ENCODE measurements at places on chromosomes 2 and 18.

- DNase-seq = no peak
These were observed 22.2 kb downstream of the DSC2 start for GRCh38 chr18:31079973-31080372.

GRCh38 chr2:140801311-140801710, 1329.5 kb downstream of the LRP1B start:
- DNase-seq = no peak

GRCh38 chr2:21277068-21278056, 153.6 kb downstream of the TDRD15 start:
- no peak for DNase-seq

DNA sequence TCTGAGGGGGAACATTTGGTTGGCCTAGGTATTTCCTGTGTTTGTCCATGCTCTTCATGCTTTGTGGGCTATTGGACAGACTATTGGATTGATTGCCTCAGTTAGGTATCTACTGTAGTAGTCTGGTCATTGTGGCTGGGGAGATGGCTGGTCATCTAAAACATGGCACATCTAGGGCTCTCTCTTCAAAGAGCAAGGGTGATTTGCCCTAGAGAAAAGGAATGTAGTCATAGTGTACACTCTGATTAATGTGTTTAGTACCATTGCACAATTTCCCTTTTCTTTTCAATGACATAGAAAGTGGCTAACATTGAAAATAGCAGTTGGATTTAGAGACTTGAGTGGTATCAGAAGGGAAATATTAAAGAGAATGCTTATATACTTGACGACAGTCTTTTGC, 114.3 kb downstream of the LCLAT1 start:
- DNase-seq = no peak

- DNase-seq = no peak
These were observed 6.5 kb upstream of the ZAP70 start for GRCh38 chr2:97706708-97707345.

DNA sequence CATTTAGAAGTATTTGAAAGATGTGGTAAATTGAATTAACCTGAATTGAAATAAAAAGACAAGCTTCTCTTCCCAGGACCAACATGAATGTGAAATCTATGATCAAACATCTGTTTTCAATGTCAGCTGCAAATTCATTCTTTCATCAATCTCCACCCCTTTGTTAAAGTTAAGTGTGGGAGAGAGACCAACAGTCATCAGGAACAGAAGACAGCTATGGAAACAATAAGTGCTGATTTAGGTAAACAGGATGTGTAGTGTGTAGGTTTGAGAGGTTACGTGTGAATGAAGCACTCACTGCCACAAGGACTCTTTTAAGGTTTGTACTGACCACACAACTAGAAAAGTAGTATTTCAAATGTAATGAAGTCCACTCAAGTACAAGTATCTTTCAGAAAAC, 1659.8 kb upstream of the CELF4 start:
- no peak for DNase-seq

GRCh38 chr2:222792001-222792611, 68.7 kb upstream of the ACSL3 start:
- no peak for DNase-seq

DNA sequence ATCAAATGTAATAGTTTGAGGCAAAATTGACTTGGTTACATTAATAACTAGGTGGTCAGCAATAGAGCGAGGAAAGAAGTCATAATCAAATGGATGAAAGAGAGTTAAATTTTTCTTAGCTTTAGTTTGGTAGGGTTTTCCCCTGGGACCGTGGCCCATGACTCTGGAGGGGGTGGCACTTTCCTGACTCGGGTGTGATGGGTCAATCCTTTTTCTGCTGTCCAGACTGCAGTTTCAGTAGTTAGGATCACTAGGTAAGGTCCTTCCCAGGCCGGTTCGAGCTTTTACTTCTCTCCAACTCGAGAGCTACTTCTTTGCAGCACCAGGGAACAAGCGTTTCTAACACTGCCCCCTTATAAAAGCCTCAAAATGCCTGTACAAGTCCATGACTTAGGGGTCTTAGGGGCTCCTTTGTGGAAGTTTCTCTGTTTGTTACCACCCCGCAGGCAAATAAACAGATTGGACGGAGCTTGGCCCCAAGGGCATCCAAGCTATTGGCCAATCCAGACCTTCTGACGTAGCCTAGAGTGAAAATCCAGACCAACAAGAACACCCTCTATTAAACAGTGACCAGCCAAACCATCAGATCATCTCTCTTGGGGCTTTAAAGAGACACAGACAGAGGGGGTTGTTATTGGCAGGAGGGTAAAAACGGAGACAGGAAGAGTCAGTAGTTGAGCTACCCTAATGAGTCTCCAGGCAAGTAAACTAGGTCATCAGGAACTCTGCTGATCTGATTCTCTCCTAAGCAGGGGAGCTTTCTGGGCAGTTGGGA, 9.4 kb upstream of the CEP68 start:
- no peak for DNase-seq

GRCh38 chr2:180607514-180608049, 372.8 kb upstream of the UBE2E3 start:
- no peak for DNase-seq

GRCh38 chr2:240611601-240612210, 13.6 kb upstream of the GPR35 start:
- no peak for DNase-seq

DNA sequence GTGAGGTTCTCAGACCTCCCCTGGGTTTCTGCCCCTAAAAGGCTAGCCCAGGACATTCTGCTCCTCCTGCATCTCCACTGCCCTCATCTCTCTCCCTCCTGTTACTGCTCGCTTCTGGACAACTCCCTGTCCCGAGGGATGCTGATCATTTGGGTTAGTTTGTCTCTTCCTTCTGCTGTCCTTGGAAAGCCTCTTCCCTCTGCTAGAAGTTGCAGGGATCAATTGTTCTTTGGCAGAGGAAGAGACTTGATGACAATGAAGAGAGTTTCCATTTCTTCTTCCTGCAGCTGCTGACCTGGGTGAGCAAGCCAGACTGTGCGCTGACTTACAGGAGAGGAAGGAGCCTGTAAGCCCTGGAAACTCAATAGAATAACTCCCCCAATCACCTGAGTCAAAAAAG, 68.9 kb downstream of the RDH14 start:
- DNase-seq = no peak

- DNase-seq = no peak
These were observed 679 bp upstream of the WDR75 start for GRCh38 chr2:189440644-189440946.

DNA sequence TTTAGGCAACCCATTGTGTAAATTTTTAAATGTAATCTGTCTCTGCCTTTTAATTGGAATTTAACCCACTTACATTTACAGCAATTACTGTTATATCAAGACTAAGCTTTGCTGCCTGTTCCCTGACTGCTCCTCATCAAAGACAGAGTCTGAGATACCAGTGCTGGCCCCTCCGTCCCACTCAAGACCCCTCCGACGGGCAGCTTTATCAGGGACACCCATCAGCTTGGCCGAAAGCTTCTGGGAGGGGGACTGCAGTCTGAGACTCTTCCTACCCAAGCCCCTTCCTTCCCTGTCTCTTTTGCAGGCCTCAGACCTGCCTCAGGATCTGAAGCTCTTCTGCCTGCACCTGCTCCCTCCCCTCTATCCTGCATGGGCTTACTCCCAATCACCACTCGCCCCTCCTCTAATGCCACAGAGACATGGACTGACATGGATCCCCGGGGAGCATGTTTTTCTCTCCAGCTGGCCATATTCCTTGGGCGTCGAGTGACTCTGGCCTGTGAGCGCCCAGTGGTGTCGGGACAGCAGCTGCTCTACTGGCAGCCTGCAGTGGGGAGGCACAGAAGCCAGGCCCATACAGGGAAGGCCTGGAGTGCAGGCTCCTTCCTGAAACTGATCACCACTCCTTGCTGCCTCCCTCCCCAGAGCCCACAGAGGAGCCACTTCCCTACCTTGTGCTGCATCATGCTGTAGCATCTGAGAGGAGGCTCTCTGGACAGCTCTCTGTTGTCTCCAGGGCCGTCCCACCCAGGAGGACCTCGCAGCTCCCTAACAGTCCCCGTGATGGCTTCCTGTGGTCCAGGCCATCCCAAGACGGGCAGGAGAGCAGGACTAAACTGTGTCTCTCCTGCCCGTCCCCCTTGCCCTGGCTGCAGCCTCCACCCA, 3.7 kb upstream of the KIF1A start:
- no peak for DNase-seq

DNA sequence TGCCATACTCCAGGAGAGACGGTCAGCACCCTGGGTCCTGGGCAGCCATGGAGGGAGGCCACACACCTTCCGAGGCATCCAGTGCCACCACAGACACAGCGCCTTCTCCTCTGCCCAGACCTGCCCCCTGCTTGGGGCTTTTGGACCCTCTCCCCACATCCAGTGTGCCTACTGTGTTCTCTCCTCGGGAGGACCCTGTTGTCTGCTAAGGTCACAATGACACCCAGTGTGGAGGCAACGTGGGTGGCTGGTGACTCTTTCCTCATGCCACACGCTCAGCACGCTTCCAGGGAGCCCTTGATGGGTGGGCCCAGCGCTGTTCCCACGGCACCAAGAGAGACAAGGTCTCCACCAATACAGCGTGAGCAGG, 251.9 kb downstream of the EIPR1 start:
- DNase-seq = no peak

DNA sequence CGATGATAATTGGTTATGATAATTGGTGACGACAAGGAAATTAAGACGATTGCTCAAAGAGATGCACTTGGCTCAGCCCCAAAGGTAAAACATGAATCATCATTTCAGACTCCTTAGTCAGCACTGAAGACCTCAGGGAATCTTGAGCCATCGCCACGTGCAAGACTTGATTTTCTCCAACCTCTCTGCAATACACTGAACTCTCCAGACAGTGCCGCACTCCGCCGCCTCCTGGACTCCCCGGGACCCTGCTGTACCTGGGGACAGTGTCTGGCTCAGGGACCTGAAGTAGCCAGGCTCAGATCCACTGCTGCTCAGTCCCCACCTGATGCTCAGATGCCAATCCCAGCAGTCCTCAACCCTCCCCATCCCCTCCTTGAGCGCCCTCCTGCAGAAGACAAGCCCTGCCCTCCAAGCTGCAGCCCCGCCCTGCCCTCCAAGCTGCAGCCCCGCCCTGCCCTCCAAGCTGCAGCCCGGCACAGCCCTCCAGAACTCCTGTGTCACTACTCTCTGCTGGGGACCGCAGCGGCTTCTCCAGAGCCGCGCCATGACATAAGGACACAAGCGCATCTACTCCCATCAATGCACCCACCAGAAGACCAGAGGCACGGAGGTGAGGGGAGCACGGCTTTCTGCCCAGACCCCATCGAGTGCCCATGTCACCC, 1.1 kb downstream of the TMEM18 start:
- peak; percentile 69 for DNase-seq

GRCh38 chr2:200620606-200621390, 35.0 kb downstream of the AOX1 start:
- no peak for DNase-seq

- DNase-seq = no peak
These were observed 86.0 kb downstream of the CAPN13 start for GRCh38 chr2:30721241-30721640.

DNA sequence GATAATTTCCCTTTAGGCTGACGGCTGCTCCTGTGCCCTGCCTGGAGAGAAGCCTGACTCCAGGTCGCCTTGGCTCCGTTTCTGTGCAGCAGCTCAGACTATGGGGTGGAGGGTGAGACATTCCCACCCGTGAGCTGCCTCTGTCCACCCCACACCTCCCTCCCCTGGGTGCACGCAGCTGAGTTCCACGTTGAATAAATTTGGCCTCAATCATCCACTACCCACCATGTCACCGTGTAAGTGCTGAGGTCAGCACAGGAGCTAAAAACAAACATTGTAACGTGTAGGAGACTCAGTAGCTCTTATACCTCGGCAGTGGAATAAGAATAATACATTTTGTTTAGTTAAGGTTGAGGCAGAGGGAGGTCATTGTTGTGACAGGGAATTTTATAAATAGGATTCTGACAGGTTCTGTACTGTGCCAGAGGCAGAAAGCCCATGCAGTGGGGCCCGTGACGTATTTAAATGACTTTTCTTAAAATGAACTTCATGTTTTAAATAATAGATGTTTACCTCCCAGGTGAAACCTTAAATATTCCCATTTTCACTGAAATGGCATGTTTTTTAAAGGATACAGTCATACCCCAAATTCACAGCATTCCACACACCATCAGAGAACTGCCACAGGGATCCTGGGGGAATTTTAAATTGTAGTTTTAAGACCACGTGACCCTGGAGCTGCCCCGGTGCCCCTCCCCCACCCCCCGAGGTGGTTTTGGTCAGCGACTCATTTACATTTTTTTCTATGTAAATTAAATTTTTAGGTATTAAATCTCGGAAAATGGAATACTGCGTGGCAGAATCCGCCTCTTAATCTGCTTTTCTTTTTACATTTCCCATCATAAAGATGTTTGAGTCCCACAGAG, 50.2 kb downstream of the NFATC1 start:
- DNase-seq = no peak

DNA sequence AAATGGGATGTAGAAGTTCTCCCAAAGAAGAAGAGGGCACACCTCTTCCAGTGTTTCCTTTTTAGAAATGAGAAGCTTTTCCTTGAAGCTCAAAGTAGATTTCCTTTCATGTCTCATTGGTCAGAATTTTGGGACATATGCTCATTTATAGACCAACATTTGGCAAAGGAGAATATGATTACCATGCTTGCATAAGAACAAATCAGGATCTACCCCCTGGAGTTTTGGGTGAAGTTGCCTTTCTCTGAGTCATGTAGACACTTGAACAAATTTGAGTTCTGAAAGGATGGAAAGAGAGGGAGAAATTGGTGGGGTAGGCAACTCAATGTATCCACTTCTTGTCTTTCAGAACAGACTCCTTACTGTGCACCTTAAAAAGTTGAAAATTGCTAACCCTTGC, 409.0 kb downstream of the SLC4A3 start:
- DNase-seq = no peak

- no peak for DNase-seq
These were observed 50.8 kb downstream of the TRABD2A start for GRCh38 chr2:84830095-84830494.

DNA sequence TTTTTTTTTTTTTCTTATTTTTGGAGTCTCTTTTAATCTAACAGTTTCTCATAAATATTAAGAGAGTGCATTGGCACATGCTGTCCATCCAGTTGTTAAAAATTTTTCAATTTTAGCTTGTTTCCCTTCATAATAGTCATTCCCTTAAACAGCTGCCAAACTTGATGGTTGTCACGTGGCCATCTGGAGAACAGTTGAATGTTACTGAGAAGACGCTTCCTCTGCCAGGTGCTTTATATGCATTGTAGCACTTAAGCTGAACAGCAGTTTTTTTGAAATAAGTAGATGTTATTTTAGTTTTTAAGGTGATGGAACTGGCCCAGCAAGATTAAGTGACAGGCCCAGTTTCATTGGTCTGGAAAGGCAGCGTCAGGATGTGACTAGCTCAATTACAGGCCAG, 3.3 kb downstream of the SMARCAL1 start:
- DNase-seq = no peak

- DNase-seq = no peak
These were observed 142.0 kb upstream of the MMADHC start for GRCh38 chr2:149729586-149729985.

- no peak for DNase-seq
These were observed 240.2 kb downstream of the FSIP2 start for GRCh38 chr2:185978634-185979407.

- no peak for DNase-seq
These were observed 4.8 kb upstream of the TTC39C start for GRCh38 chr18:24009651-24010333.

GRCh38 chr18:3789525-3789924, 339.6 kb downstream of the TGIF1 start:
- DNase-seq = no peak
